ENCODE measurements at places on chromosomes 2 and 18.

DNA sequence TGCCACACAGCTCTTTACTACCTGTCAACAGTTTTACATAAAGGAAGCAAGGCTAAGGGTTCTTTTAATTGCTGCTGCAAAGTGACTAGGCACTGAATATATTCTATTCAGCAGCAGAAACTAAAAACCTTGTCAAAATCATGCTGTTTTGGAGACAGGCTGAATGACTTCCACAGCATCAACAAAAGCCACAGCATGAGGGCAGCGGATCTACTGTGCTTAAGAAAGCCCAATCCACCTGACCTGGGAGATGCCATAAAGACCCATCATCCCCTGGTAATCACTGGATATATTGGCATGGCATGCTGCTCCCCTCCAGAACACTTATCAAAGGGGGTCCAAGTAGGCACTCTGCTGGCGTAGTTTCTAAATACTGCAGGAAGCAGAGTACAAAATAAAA lies 715.1 kb upstream of the SLC8A1 start:
- DNase-seq = no peak

- DNase-seq = no peak
Observed at GRCh38 chr2:241720560-241720959, 13.9 kb upstream of the D2HGDH start.

DNA sequence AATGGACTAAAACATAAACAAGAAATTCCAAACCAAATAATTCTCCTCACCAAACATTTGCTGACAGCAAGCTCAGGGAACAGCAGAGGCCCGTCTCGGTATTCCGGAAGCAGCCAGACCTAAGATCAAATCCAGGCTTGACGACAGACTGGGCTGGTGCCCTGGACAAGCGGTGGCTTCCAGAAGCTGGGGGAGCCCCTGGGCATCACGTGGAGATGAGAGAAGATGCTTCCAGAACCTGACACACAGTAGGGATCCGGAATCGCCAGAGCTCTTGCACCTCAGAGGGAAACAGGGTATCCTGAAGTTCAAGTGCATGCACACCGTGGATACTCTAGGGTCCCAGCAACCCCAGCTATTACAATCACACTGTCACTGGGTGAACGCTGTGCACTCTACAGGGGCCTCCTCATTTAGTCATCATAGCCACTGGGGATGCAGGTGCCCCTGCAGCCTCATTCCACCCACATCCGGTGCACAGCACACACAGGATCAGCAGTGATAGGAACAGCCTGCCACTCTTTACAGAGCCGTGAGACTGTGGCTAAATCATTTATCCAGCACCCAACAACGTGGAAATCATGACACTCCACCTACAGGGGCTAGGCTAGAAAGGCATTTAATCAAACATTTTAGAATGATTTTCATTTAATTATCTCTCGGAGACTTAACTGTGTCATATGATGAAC lies 102.6 kb downstream of the HDAC4 start:
- DNase-seq = no peak

- DNase-seq = no peak
Observed at GRCh38 chr2:153071090-153071489, 352.7 kb downstream of the ARL6IP6 start.

DNA sequence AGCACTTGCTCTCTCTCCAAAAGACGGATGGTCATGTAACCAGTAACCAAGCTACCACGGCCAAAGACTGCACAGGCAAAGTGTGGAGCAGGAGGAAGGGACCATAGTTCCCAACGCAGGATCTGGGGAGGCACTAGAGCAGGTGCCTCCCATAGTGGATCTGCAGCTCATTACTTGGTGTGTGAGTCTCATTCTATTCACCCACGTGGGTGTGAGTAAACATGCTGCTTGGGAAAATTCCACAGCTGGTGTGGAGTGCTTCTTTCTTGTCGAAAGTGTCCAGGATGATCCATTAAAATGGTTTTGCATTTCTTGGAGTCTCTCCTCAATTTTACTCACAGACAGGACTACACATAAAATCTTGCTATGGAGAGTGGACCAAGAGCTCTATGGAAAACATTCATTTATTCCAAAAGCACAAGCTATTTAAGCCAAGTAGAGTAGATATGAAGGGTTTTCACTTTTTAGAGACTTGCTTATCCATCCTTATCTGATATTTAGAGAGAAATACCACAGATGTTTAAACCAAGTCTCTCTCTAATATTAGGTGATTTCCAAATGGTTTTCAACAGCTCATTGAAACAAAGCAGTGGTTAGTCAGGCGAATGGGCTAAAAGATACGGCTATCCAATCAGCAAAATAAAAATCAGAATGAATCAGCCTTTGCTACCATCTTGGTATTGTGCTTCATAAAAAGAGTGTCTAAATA lies 104.3 kb upstream of the CCDC195 start:
- no peak for DNase-seq

GRCh38 chr18:12312976-12313375 lies 4.9 kb downstream of the TUBB6 start:
- DNase-seq = no peak

GRCh38 chr2:19736191-19736831 lies 165.5 kb downstream of the TTC32 start:
- DNase-seq = no peak

DNA sequence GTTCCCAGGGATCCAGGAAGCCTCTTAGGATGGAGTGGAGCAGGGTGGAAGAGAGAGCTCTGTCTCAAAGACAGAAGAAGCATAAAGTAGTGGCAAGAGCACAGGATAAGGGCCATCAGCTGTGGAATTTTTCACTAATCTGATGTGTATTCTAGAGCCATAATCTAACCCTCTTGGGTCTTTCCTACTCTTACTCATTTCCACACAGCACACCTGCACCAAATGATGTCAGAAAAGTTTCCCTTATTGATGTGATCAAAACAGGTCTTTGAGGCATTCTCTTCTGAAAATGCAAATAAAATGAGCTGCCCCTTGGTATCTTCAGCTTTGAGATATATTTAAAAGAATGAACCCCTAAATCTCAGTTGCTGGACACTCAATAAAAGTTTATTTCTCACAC lies 415.1 kb upstream of the CHST9 start:
- DNase-seq = no peak

Data from foreskin keratinocyte (primary cell).